Regular cardiac myocyte (primary cell): ENCODE measurements at places on chromosomes 6 and 20. TPM values are rescaled to one million over a fixed set of nuclear protein-coding genes. Genes with fewer than 3 reads are reported as not detected.

DEFB118 gene
- total RNA-seq, result not detected in 2 replicates

DEFB132 gene
- total RNA-seq, result not detected in 2 replicates

FERMT1 gene
- total RNA-seq, result 3.4 and 6.3 TPM in 2 replicates

DHX16 gene
- total RNA-seq, result 31.9 and 52.0 TPM in 2 replicates

FAM83C gene
- under 0.01 TPM in 1 of 2 replicates, not detected in the other for total RNA-seq

PHACTR2 gene
- 60.6 and 73.9 TPM in 2 replicates for total RNA-seq

NRSN1 gene
- not detected in 2 replicates for total RNA-seq

TAF11 gene
- total RNA-seq, result 17.2 and 26.6 TPM in 2 replicates

ATRN gene
- total RNA-seq, result 30.7 and 49.0 TPM in 2 replicates

HLA-F gene
- 3.8 and 16.3 TPM in 2 replicates for total RNA-seq

TRAPPC3L gene
- under 0.01 and 0.19 TPM in 2 replicates for total RNA-seq

PDYN gene
- not detected in 2 replicates for total RNA-seq

OOEP gene
- total RNA-seq, result not detected in 2 replicates
